ENCODE measurements at places on chromosomes 5 and 9.

GRCh38 chr5:150103678-150104549, 17.6 kb upstream of the CSF1R start:
- no peak for DNase-seq

DNA sequence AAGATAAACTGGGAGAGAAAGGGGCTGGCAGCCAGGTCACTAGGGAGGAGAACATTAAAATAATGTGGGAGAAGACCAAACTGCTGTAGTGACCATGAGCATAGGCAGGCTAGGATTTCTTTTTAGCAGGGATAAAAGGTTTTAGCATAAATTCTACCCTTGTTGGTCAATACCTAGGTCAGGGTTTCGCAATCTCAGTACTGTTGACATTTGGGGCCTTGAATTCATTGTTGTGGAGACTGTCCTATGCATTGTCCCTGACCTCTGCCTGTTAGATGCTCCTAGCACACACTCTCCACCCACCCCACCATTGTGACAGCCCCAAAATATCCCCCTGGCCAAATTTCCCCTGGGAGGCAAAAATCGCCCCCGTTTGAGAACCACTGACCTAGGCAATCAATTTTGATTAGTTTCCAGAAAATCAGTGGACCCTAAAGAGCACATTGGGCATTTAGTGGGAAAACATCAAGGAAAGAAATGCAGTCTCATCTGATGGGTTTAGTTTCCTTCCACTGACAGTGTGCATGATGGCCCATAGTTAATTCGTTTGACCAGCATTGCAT, 181.4 kb downstream of the NTRK2 start:
- DNase-seq: no peak

DNA sequence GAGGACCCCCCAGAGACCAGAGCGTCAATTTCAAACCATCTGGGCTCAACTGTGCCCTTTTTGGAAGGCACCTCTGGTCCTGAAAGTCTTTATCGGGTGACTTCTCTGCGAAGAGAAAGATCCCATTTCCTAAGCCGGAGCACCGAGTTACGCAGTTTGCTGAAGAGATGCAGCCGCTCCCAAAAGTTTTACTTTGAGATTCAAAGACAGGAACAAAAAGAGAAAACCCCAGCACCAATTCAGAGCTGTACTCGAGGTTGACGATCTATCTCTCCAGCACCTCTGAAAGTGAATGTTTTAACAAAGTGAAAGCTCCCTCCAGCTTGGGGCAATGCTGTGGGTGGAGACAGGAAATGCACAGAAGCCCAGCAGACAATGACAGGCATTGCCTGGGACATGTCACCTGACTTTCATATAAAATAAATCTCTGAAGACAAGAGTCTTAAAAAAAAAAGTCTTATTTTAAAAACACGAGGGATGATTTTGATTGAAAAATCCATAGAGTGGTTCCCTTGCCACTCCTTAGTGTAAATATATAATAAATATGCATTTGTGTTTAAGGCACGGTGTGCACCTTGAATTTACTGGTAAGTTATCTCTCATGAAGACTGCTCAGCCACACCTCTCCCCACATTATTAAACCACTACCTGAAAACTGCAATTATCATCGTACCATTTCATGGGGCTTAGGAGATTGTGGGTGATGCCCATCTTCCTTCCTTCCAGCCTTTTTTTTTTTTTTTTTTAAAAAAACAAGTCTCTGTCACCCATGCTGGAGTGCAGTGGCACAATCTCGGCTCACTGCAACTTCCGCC, 79.9 kb downstream of the FNBP1 start:
- DNase-seq: peak; percentile 57

GRCh38 chr9:110187126-110187525, 20.8 kb downstream of the C9orf152 start:
- no peak for DNase-seq

DNA sequence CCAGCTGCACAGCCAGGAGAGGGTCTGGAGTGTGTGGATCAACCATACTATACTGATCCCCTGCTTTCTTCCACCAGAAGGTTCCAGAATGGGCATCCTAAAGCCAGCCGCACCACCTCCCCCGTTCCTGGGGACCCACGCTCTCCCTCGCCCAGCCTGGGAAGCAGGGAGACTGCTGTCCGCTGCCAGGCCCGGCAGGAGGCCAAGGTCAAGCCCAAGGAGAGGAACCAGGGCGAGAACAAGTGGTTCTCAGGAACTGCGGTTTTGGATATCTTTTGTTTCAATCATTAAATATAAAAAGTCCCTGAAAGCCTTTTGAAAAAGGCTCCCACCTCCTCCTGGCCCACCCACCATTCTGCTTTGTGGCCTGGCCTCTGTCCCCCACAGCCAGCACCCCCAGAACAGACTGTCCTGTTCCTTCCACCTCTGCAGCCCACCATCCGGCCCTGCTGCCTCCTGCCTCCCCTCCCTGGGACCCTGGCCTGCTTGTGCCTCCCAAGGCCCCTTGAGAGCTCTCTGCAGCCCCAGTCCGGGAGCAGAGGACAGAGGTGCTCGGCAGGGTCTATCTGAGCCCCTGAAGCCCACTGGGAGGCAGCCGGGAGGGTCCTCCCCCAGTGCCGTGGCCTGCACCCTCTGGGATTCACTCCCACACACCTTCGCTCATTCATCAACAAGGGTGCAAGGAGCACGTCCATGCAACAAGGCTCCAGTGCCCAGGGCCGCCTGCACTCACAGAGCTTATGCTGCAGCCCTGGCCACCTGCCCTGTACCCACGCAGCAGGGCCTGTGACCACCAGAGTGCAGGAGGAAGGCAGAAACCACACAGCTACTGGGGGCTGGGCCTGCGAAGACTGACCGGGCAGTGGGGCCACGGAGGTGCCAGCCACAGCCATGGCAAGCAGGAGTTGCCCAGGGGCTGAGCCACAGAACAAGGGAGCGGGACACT, 614 bp upstream of the LCN6 start:
- no peak for DNase-seq

- DNase-seq: no peak
These were observed 90.4 kb downstream of the PGM5 start for GRCh38 chr9:68446836-68447235.

DNA sequence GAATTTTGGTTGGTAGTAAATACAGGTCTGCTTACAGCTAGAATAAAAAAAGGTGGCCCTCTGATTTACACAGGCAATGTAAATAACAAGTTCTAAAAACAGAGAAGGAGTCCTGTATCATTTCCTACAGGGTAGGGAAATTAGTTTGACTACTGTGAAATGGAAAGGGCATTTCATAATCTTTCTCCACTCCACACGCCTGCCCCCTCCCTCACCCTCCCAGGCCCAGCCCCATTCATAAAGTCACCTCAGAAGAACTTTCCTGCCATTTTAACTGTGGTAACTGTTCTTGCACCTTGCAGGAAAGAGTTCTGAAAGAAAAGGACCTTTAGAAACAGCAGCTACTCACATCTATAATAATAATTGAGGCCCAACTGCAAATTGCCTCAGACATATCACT, 69.7 kb downstream of the MEF2C start:
- DNase-seq: no peak

- DNase-seq: no peak
These were observed 1.9 kb upstream of the CDKN2B start for GRCh38 chr9:22010866-22011625.

DNA sequence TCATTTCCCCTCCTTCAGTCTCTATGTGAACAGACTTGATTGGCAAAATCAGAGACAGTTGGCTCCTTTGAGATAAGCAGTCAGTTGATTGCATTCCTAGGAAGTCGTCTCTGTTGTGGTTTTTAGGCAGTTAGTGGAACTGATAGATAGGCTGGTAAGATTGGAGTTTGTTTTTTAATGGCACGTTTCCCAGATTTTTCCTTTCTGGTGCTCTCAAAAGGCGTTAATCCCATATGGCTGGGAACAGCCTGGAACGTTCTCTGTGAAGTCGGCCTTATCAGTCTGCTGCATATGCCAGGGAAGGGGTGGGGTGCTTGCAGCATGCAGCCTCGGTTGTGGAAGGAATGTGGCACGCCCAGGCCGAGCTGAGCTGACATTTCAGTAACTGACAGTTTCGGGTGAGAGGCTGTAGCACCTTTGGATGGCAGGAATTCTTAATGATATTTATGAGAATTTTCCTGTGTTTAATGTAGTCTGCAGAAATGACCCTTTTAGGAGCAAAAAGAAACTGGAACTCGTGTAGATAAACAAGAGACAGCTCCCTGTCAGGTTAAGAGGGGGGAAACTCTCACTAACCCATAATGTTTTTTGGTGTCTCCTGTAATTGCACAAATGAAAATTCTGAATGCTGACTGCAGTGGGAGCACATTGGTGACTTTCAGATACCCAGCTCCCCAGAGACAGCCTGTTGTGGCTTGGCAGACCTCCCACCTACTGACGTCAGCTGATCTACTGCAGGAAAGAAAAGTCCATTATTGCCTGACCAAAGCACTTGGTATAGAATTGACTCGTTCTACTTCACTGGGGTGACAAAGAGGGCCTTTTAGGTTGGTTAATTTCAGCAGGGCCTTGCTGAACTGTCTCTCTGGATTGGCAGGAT, 6.3 kb downstream of the SPTAN1 start:
- DNase-seq: peak; percentile 62

- no peak for DNase-seq
These were observed 8.3 kb downstream of the DIMT1 start for GRCh38 chr5:62395210-62395950.

DNA sequence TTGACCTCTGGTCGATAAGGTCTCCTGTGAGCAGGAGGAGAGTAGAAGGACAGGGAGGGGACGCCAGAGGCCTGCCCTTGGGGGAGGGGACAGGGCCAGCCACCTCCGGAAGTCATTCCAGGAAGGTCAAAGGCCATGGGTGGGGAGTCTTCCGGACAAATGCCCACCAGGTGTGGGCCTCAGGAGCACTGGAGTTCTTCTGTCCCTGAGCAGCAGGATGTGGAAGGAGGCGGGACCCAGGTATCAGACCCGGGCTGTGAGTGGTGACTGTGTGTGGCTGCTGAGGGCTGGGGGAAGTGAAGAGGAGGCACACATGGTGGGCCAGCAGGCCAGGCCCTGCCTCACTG, 13.9 kb downstream of the FGF18 start:
- no peak for DNase-seq

GRCh38 chr9:38436708-38437107, 12.5 kb upstream of the IGFBPL1 start:
- no peak for DNase-seq

DNA sequence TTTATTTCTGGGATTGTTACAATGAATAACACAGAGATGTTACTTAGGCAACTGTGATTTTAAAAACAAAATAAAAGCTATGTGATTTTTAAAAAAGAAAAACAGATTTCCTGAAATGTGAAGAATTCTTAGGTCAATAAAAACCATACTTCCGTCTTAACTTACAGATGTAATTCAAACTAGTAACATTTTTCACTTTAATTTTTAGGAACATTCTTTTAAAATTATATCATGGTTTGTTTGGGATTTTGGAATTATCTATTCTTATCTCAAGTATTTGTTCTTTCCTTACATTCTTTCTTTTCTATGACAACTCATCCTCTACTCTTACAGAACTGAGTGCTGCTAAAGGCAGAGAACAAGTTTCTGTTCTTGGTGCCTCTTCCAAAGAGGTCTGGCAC, 159.5 kb downstream of the RAPGEF6 start:
- DNase-seq: no peak

GRCh38 chr5:117165068-117165467, 590.4 kb upstream of the SEMA6A start:
- DNase-seq: no peak

GRCh38 chr9:13758936-13759335, 479.4 kb upstream of the MPDZ start:
- DNase-seq: no peak

- no peak for DNase-seq
These were observed 130.9 kb downstream of the CCDC192 start for GRCh38 chr5:127834094-127834531.

GRCh38 chr9:95980262-95981125, 105.0 kb downstream of the ERCC6L2 start:
- DNase-seq: no peak

DNA sequence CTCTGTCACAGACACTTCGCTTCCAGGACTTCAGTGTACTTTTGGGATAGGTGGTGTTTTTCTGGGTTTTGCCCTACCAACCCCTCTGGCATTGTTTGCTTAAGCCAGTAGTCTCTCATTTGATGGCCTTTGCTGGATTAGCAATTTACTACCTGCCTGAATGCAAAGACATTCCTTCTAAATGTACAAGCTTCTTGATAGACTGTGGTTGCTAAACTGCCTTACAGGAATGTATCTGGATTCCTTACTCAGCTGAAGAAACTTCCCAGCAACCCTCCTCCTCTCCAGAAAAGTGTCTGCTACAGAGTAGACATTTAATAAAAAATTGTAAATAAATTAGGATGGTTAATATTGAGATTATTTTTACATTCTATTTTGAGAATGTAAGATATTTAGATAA, 1916.7 kb downstream of the EFNA5 start:
- no peak for DNase-seq

GRCh38 chr5:154276973-154277331, 86.4 kb downstream of the GALNT10 start:
- DNase-seq: no peak

DNA sequence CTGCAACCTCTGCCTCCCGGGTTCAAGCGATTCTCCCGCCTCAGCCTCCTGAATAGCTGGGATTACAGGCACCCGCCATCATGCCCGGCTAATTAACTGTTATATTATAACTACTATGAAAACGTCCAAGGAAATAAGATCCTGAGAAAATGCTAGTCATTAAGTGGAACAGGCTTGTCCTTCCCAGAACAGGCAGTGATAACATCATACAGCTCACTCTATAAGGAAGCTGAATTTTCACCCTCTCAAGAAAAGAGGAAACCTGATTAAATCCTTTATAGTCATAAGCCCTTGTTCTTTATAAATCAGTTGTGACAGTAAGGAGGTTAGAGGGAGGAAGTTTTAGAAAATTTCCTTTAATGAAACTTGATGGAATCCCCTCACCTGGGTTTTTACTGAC, 163.9 kb upstream of the CLINT1 start:
- no peak for DNase-seq

DNA sequence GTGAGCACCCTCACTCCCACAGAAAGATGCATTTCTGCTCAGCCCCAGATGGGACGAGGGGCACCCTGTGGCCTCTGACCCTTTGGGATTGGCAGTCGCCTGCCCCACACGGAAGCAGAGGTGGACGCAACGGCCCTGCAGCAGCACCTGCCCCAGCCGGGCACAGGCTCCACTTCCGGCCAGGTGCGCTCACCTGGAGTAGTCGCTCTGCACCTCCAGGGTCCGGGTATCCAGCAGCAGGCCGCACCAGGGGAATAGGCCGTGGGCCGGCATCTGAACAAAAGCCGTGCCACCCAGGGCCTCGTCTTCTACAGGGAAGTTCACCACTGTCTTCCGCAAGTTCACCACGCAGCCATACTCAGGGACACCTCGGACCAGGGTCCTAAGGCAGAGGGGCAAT, 30.7 kb downstream of the TERT start:
- no peak for DNase-seq

GRCh38 chr9:28394774-28395173, 821.5 kb upstream of the C9orf72 start:
- no peak for DNase-seq

GRCh38 chr9:107734256-107735013, 244.9 kb upstream of the KLF4 start:
- DNase-seq: no peak

All from stimulated activated CD8-positive, alpha-beta memory T cell treated with anti-CD3 and anti-CD28 coated beads, Interleukin-2, amount 100 ng/mL, for 48 hours (primary cell).